ENCODE measurements at places on chromosomes 7 and 10.

GRCh38 chr10:4102802-4103344 lies 317.9 kb upstream of the KLF6 start:
- DNase-seq, result no peak

- no peak for DNase-seq
Observed at GRCh38 chr7:29053105-29053872, 93.0 kb downstream of the CPVL start.

DNA sequence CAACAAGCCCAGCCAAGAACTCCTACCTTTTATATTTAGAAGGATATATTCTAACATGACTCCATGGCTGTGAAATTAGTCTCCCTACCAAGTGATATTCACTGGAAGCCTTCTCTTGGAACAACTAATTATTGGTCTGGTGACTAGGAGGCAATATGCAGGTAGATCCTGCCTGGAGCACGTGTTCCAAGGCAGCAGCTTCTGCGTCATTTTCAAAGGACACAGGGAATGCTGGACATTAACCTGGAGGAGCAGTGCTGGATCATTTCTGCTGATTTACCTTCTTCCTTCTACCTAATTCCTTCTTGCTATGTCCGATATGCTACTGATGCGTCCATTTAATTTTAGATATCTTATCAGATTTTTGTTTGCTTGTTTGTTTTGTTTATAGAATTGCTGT lies 5.6 kb downstream of the AKR1D1 start:
- no peak for DNase-seq

GRCh38 chr7:2079332-2080059 lies 153.2 kb downstream of the MAD1L1 start:
- peak; percentile 67 for DNase-seq

DNA sequence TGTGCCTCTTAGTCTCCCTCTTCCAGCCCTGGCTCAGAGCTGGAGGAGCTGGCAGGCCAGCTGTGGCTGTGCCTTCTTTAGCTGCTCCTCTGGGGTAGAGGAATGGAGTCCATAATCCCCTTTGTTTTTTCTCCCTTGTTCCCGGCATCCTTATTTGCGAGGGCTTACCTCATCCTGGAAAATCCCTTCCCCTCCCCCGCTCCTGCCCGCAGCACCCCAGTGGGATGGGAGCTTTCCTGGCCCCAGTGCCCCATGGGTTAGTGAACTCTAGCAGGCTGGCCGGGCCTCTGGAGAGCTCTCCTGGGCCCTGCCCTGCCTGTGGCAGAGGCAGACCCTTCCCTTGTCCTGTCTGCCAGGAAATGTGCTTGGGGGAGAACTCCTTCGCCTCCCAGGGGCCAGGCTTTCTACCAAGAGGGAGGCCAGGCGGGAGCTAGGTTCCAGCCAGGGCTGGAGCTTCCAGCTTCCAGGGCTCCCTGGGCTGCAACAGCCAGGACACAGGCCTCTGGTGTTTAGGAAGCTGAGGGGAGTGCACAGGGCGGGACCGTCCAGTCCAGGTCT lies 16.5 kb upstream of the TRIM8 start:
- no peak for DNase-seq

- no peak for DNase-seq
Observed at GRCh38 chr10:81877596-81877995, 2.6 kb downstream of the NRG3 start.

GRCh38 chr7:2440608-2441245 lies 35.5 kb downstream of the GRIFIN start:
- no peak for DNase-seq

GRCh38 chr10:87092861-87093631 lies 1.6 kb downstream of the GLUD1 start:
- DNase-seq, result peak; percentile 14

- no peak for DNase-seq
Observed at GRCh38 chr7:55023841-55024505, 5.2 kb downstream of the EGFR start.

DNA sequence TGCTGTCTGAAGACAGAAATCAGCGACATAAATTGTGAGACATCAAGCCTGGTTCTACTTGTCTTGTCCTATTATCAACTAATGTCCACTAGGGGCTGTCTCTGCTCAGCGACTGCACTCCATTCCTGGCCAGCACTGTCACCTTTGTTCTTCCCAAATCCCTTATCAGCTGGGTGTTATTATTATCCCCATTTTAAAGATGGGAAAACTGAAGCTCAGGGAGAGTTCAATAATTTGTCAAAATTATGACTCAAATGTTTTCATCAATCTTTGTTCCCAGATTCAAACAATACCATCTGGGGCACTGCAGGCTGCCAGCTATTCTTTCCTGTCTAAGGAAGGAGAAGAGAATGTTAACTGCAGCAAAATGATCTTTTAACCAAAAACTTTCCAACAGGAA lies 431.6 kb upstream of the NFE2L3 start:
- peak; percentile 23 for DNase-seq

DNA sequence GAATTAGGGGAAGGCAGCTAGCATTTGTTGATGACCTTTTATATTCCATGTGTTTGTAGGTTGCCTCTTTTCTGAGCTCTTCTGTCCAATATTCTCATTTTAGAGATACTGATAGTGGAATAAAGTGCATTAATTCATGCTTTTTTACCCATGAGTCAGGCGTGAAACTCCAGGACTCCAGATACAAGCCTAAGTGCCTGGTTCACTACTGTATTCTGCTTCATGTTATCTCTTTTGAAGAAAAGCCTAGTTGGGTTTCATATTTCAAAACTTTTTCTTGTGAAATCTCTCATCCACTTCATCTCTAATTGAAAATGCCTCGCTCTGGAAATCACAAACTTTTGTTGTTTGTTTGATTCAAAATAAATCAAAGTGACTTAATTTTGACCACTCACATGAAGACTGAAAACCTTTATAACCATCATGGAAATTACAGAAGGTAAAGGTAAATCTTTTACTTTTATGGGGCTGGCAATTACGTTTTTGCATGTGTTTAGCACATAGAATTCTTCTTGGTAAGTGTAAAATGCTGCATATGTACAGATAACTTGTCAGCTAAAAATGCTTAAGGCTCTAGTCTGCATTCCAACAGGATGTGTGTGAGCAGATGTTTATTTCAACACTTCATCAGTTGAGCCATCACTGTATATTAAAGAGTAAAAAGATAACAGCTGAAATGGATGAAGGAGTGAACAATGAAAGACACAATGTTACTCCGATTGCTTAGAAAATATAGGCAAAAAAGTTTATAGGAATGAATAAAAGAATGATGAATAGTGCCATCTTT lies 961.8 kb upstream of the CELF2 start:
- DNase-seq, result no peak

- no peak for DNase-seq
Observed at GRCh38 chr7:141462958-141463357, 88.3 kb upstream of the AGK start.

DNA sequence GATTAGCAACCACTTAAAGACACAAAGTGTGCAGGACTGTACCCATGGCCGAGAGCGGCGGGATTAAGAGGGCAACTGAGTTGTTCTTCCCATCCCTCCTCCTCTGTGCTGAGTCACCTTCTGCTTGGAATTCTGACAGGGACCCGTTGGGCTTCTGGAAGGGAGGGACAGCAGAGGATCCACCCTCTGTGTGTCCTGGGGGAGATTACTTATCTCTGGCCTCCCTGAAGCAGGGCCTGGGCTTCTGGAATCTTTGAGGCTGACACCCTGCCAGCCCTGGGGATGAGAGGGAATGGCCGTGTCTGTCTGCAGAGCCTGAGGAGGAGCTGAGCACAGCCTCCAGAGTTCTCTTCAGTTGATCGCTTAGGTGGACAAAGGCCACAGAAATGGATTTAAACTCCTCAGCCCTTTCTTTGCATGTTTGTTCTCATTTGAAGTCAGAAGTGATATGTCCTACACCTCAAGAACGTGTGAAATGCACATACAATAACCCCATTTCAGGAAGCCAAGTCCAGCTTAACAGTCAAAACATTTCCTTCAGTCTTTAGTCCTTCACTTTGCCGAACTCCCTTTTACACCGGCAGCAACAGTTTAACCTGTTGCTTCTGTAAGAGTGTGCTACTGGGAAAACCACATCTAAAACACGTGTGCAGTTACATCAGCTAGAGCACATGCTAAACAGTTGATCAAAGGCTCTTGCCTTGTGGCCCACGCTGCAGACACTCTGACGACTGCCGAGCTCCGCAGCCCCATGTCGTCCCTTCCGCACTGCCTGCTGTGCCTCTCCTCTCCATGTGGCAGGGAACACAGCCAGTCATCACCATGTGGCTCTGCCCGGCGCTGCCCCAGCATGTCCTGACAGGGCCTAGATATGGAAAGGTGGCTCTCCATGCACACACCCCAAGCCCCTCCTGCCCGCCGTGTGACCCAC lies 55.7 kb downstream of the IKZF1 start:
- DNase-seq, result no peak

DNA sequence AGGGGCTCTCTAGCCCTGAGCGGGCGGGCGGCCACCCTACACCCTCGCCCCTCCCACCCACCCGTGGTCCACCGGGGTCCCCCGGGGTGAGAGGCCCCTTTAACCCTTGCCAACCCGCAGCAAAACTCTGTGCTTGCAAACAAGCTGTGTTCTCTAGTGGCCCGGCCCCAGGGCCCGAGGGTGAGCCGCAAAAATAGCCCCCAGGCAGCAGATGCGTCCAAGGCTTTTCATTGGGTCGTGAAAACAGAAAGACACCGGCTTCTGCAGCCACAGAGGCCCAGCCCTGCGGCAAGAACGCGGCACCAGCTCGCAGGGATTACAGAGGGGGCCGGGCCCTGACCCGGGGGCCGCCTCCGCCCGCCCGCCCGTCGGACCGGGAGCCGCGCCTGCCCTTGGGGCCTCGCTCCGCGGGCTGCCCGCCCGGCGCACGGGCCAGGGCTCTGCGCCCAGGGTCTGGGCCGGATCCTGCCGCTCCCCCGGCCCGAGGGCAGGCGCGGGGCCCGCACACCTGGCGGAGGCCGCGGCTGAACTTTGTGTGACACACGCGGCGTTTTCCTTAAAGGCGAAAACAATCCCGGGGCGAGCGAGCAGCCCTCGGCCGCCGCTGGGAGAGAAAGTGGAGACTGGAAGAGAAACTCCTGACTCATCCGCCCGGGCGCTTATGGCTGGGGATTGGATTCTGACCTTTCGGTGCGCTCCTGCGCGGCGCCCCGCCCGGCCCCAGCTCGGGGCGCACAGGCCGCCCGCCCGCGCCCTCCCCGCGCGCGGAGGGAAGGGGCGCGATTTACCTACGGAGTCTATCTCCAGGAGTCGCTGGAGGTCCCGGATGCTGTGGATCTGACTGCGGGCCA lies 2.8 kb downstream of the PDGFA start:
- DNase-seq, result no peak

GRCh38 chr10:69910561-69910960 lies 108.9 kb downstream of the COL13A1 start:
- no peak for DNase-seq

DNA sequence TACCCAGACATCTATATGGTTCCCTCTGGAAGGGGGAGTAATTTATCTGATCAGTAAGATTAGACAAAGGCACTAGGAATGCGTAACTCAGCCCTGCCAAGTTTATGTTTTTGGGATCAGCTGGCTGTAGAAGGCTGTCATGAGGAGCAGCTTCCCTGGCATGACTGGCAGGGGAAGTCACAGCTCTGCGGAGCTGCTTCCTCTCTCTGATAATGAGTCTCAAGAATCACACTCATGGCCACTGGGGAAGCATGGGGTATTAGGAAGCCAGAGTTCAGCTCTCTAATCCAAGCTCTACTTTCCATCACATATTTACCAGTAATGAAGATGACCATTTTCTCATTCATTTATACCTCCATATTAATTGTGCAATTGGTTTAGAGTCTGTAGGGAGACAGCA lies 758.9 kb downstream of the GRM8 start:
- DNase-seq, result no peak

- DNase-seq, result no peak
Observed at GRCh38 chr7:2566348-2566889, 7.6 kb downstream of the IQCE start.

GRCh38 chr10:121694966-121695643 lies 96.9 kb upstream of the FGFR2 start:
- DNase-seq, result no peak

- no peak for DNase-seq
Observed at GRCh38 chr7:94683066-94683465, 27.1 kb upstream of the SGCE start.

DNA sequence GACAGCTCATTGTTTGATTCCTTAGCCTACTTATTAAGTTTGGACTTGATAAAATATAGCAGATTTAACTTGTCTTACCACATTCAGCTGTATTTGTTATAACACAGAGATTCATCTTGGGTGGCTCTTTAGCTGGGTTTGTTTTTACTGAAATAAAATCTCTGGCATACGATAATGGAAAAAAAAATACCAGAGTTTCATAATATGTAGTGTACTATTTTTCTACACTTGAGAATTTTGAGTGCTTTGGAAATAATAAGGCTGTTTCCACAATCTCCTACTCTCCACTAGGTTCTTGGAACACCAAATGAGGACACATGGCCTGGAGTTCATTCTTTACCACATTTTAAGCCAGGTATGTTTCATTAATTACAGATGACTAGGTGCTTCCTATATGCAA lies 218.6 kb upstream of the FZD1 start:
- no peak for DNase-seq

- DNase-seq, result no peak
Observed at GRCh38 chr7:115693779-115694178, 336.8 kb downstream of the TFEC start.

DNA sequence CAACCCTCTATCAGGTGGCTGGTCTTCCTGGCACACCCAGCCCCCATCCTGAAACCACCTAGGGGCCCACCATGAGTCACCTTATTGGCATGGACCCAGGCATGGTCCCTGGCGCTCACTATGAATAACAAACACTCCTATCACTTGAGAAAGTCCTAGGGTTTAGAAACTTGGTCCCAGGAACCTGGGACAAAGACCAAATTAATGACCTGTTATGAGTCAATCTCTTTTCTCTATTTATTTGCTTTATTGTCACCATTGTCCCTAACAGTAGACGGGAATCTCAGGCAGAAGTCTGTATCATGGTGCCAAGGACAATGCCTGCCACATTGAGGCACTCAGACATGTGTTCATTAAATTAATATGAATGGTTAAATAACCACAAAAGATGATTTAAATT lies 599.6 kb upstream of the C7orf33 start:
- DNase-seq, result no peak

DNA sequence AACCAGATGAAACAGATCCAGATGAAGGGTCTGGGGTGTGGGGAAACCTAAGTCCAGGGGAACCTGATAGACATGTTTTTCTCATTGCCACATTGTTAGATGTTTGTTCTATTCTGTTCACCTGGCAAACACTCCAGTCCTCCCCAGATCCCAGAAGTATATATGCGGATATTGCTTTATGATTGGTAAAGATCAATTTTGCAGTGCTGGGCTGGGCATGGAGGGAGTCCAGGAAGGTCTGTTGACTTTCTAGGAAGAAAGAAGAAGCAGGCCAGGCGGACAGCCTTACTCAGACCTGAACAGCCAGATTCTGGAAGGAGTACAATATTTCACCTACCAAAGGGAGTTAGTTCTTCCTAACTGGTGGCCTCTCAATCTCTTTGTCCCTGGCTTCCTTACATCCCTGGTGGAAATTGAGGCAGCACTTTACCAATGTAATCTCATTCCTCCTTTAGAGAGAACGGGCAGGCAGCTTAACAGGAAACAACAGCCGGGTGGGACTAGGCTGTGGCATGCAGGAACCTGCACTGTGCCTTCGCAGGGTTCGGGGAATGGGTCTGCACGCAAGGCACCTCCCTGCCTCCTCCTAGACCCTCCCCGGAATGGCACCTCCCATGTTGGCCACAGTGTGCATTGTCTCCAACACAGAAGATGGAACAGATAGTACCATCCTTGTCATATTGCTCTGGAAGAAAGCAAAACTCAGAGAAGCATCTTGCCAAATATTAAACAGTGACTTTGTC lies 930 bp downstream of the GIMAP6 start:
- DNase-seq, result no peak

Data from NCI-H146 (cell line).